ENCODE measurements at places on chromosomes 13 and 19.
A peak's percentile ranks its signal among the peaks of the same experiment; 100 is the strongest.

GRCh38 chr13:39655569-39656324, at the start of gene COG6:
Gene COG6 (plus strand): TSS chr13:39655662. CDS start chr13:39655727, 65 bp downstream.
- peak; percentile 83 for DNase-seq

DNA sequence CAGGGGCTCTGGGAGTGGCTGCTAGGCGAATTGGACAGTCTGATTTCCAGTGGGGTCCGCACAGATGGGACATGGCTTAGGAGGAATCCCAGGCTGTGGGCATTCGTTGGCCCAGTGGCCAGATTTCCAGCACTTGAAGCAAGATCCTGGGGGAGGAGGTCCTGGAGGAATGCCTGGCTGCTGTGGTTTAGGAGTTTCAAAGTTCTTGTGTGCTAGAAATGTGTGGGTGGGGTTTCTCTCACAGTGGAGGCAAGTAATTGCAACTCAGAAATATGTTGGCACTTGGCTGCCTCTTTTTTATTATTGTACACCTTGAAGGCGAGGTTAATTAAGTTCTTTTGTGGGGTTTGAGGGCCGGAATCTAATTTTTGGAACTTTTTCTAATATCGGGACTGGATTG, 17.1 kb downstream of the IGFL3 start:
- DNase-seq, result peak; percentile 42

- no peak for DNase-seq
Measured at GRCh38 chr13:22903925-22904324, 276.9 kb upstream of the SGCG start.

GRCh38 chr19:29001597-29002245, 211.2 kb downstream of the UQCRFS1 start:
- no peak for DNase-seq

DNA sequence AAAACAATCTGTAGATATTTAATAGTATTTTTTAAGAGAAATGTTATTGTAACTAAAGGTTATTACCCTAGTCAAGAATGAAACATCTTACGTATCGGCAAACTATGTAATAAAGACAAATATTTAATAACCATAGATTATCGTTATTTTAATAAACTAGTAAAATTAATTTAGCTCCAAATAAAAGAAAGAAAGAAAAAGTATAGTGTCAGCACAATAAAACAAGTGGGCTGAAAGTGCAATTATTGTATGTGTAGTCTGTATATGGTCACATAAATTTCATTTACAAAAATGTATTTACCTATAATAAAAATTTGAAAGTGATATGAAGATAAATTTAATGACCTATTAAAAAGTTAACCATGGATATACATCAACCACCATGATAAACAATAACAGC, 1258.4 kb upstream of the MIR17HG start:
- no peak for DNase-seq

GRCh38 chr13:50437252-50437651, 406.2 kb downstream of the DLEU7 start:
- no peak for DNase-seq

DNA sequence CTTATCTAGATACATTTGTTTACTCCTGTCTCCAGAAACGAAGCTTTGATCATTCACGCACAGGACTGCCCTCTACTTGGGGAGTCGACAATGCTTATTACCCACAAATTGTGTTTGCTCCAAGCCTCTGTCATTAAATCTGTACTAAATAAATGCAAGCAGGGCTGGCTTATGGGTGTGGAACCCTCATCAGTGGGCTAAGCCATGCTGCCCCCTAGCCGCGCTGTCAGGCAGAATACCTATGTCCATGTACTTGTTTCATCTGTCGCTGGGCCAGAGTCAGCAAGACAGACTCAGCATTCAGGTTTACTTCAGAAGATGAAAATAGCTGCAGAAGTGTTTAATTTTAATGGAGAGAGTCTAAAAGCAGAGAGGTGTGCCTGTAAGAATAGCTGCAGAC, 110.0 kb upstream of the PRR20A start:
- no peak for DNase-seq

GRCh38 chr19:55087542-55087901, 11.9 kb downstream of the EPS8L1 start:
- DNase-seq, result no peak

- peak; percentile 13 for DNase-seq
Measured at GRCh38 chr13:33940898-33941297, 122.9 kb downstream of the RFC3 start.

GRCh38 chr19:3137119-3137518, 1.3 kb downstream of the GNA15 start:
- no peak for DNase-seq

- no peak for DNase-seq
Measured at GRCh38 chr19:46475986-46476385, 4.6 kb upstream of the PNMA8A start.

DNA sequence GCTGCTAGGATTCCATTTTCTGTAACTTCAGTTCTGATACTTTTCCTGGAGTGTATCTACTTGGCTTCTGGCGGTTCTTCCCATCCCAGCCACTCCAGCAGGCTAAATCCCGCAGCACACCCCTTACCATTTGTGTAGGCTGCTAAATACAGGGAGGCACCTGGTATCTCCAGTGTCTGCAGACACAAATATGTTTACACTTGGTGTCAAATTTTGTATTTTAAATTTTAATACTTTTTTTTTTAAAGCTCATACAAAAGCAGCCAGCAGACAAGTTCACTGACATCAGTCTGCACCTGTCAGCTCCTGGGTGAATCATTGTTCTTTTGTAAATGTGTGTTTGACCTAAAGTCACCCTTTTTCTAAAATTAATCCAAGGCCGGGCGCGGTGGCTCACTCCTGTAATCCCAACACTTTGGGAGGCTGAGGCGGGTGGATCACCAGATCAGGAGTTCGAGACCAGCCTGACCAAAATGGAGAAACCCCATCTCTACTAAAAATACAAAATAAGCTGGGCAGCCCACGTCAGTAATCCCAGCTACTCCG, 3.4 kb upstream of the ZSCAN4 start:
- no peak for DNase-seq

- DNase-seq, result no peak
Measured at GRCh38 chr13:85671336-85671735, 127.9 kb downstream of the SLITRK6 start.

DNA sequence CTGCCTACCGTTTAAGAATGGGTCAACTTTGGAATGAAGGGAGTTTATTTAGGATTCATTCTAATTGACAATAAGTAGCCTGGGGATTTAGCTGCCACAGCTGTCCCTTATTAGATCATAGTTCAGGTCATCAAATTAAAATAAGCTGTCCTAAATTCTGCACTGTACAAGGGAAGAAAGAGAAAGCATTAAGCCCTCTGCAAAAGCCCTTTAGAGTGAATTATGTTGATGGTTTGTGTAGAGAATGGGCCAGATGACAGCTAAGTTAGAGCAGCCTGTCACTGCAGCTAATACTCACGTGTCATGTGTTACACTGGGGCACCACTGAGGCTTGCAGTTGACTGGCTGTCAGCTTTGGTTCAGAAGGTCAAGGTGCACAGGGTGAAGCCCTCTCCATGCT, 737.1 kb upstream of the SLC10A2 start:
- no peak for DNase-seq

DNA sequence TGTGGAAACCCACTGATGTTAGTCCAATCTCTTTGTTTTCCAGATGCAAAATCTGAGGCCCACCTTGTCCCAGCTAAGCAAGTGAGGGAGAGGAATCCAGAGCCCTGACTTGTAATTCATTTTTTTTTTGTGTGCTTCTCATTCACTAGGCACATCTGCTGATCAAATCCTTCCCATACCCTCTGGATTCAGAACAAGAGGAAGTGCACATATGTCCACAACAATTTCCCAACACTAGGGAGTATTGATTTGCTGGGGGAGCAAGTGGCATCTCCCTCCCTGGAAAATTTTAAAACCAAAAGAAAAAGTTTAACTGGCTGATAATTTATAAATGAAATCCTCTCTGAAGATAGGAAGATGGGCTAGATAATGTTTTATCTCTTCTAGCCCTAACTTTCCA, 94.6 kb upstream of the RFC3 start:
- DNase-seq, result no peak

All from fibroblast of skin of right quadriceps (primary cell).